ENCODE measurements at places on chromosomes 1 and 21.

DNA sequence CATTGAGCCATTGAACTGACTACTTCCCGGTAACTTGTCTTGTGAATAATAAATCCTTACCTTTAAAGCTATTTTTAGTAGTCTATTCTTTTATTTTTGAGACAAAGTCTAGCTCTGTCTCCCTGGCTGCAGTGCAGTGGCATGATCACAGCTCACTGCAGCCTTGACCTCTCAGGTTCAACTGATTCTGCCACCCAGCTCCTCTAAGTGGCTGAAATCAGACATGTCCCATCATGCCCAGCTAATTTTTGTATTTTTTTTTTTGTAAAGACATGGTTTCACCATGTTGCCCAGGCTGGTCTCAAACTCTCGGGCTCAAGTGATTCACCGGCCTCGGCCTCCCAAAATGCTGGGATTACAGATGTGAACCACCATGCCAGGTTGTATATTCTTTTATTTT lies 59.3 kb upstream of the PTGS2 start:
- no peak for DNase-seq

- no peak for DNase-seq
Observed at GRCh38 chr1:60874718-60875117, 207.6 kb upstream of the NFIA start.

DNA sequence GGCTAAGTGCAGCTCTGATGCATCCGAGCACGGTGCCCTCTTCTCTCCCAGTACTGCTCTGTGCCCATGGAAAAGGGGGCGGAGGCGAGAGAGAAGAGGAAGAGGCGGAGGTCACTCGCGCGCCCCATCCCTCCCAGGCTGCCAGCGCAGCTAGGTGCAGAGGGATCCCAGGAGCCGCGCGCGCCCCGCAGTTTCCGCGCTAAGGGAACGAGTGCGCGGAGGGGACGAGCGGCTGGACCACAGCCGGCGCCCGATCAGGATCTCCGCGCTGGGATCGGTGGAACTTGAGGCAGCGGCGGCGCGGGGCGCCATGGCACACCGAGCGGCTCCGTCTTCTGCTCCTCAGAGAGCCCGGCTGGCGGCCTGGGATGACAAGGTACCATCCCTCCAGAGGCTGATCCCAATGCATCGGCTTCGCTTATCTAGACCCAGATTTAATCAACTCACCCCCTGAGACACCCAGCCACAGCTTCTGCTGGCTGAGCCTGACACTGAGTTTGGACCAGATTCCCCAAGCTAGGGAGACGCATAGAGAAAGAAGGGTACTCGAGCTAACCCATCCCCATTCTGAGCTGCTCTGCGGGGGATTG lies at the start of gene PTGFR:
TSS of gene PTGFR (plus strand) at position 114 of the 590 bp plus-strand sequence. CDS start 1,770 bp downstream, outside the sequence.
- no peak for DNase-seq

- no peak for DNase-seq
Observed at GRCh38 chr21:8997011-8997440, 1524.4 kb upstream of the TPTE start.

DNA sequence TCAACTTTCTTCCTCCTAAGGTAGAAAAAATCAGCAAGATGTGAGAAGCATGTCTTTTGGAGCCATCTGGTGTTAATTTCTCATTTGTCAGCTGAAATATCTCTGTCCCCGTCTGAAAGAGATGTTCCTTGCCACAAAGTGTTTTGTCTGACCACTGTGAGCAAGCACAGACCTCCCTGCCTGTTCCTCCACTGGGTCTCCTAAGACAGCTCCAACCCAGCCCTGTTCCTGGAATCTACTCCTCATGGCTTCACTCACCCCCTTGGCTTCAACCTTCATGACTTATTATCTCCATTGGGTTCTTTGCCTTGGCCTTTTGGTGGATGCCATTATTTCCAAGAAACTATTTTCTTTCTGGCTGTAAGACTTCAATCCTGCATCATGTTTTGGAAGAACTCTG lies 65.7 kb upstream of the CACHD1 start:
- no peak for DNase-seq

GRCh38 chr1:232636799-232637198 lies 6.9 kb upstream of the SIPA1L2 start:
- no peak for DNase-seq

DNA sequence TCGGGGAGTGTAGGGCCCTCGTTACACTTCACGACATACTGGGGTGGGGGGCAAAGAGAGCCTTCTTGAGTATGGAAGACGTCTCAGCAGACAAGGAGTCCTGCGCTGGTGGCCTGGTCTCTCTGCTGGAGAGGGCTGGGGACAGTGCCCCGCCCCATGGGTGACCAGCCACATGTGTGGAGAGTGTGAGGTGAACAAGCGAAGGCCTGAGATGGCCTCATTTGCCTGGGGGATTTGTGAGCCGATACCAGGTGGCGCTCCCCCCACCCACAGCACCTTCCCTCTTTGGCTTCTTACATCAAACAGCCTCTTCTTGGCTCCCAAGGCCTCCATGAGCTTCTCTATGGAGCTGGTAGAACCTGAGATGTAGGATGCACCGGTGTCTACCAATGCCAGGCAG lies 4.0 kb upstream of the ETNK2 start:
- DNase-seq, result no peak

DNA sequence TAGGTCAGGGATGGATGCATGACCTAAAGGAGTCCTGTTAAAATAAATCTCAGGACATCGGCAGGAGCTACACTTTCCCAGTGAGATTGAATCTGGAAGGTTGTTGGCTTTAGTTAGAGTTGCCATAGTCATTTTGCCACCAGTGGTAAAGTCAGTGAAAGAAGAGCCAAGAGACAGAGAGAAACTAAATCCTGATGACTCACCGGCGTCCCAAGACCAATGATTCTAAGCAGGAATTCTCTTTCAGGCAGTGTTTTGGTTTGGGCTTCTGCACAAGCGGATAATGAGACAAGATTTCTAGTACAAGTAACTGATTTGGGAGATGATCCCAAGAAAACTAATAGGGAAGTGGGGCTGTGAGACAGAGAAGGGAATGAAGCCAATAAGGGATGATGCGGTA lies 88.8 kb upstream of the ETS2 start:
- no peak for DNase-seq

DNA sequence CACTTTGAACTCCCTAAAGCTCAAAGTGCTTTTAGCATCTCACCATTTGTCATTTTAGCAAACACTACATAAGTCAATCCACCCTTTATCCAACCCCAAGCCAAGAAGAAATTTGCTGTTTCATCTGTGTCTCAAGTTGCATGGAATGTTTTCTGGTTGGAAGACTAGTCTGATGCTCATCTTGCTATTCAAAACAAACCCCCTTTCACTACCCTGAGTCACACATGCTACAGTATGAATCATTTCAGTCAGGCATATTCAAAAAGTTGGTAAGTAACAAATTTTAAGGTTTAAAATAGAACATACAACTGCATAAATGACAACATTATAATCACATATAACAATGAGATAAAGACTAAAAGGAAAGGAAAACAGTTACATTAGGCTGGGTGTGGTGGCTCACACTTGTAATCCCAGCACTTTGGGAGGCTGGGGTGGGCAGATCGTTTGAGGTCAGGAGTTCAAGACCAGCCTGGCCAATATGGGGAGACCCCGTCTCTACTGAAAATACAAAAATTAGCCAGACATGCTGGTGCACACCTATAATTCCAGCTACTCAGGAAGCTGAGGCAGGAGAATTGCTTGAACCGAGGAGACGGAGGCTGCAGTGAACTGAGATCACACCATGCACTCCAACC lies 38.7 kb downstream of the DSTYK start:
- DNase-seq, result no peak

DNA sequence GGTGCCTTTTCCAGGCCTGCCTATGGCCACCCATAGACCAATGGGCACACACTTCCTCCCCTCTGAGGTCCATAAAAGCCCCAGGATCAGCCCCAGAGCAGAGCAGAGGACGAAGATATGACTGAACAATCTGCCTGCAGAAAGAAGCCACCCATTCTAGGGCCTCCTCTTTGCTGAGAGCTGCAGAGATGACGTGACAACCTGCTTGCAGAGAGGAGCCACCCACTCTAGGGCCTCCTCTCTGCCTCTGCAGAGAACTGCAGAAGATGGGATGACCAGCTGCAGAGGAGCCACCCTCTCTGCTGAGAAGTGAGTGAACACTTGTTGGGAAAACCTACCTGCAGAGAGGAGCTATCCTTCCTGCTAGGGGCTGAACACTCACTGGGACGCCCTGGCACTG lies 79.7 kb downstream of the SCMH1 start:
- DNase-seq, result no peak

DNA sequence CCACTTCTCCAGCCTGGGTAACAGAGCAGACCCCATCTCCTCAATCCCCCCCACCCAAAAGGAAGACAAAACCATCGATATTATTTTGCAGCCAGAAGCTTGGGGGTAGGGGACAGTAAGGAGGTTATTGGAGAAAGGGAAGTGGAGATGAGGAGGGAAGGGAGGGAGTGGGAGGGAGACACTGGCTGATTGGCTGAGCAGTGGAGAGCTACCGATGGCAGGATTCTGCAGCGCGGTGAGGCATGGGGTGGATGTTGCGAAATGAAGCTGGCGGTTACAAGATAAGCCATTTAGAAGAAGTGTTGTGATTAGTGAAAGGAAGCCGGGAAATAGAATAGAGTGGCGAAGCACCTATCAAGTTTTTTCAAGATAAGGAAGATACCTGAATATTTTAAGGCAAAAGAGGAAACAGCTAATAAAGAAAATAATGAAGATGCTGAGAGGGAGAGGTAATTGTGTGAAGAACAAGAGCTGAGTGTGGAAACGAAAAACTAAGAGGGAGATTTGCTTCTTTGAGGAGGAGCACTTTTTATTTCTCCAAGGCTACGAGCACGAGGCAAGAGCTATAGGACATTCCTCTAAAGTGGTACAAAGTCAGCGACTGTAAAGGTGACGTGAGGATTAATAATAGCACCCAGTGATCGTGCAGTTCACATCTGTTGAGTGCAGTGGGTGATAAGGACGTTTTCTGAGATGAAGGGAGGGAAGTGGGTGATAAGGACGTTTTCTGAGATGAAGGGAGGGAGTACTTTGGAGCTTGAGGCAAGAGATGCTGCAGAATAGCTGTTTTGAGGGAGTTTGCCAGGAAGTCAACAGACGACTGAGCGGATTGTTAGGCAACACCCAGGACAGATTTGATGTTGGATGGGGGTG lies 103.2 kb upstream of the KIF26B start:
- no peak for DNase-seq

DNA sequence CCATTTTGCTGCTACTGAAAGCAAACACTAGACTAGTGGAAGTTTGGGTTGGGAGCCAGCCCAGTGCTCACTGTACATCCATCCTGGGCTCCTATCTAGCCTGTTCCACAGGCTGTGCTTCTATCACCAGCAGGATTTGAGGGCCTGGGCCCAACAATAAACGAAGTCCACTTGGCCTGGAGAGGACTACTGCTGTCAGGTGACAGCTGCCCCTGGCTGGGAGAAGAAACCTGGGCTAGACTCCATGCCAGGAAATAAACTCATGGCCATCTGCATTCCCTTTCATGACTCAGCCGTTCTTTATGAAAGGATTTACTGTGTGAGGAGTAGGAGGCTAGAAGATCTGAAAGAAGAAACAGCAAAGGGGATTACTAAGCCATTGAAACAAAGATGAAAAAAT lies 35.5 kb downstream of the COLGALT2 start:
- DNase-seq, result no peak

- DNase-seq, result no peak
Observed at GRCh38 chr1:203526130-203526529, 32.2 kb downstream of the OPTC start.

GRCh38 chr1:12630946-12631530 lies 12.8 kb upstream of the AADACL4 start:
- no peak for DNase-seq

- no peak for DNase-seq
Observed at GRCh38 chr1:44040418-44040817, 9.2 kb upstream of the SLC6A9 start.

DNA sequence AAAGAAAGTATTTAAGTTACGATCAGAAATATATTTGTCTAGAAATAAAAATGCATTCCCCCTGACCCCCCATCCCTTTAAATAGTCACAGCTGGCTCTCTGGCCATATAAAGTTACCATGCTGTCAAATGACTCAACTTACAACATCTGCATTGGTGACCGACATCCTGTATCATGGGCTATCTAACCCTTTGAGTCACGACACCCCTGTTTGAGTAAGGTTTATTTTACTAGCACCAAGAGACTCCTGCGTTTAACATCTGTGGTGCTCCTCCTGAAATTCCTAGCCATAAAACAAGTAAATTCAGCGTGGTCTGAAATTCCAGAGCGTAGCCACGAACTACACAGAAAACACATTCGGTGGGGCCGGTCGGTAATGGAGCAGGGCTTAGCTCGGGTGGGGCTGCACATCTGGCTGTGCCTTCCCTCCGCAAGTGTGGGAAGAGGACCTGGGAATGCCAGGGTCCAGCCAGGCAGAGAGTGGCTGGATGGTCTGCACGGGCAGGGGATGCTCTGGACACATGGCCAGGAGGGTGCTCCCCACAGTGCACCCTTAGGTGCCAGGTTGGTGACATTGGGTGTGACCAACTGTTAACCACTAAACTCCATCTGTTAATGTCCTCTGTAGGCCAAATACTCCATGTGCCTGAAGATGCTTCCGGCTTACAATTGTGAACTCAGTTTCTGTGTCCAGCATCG lies 53.0 kb upstream of the CLDN14 start:
- no peak for DNase-seq

- DNase-seq, result no peak
Observed at GRCh38 chr1:225389843-225390242, 38.0 kb downstream of the LBR start.

GRCh38 chr1:234540404-234540762 lies 61.4 kb upstream of the TARBP1 start:
- DNase-seq, result no peak

GRCh38 chr1:4622821-4623220 lies 31.6 kb upstream of the AJAP1 start:
- no peak for DNase-seq

GRCh38 chr1:161330346-161330745 lies 16.2 kb downstream of the SDHC start:
- no peak for DNase-seq
